ENCODE measurements at places on chromosomes 12 and 14. TPM values are rescaled to one million over a fixed set of nuclear protein-coding genes. Genes with fewer than 3 reads are reported as not detected.

CDH24 gene
- 0.48 TPM for total RNA-seq

KCNH5 gene
- total RNA-seq = not detected

GPR84 gene
- total RNA-seq = 2.2 TPM

MIP gene
- total RNA-seq = not detected

NEMP1 gene
- 117 TPM for total RNA-seq

MYH6 gene
- total RNA-seq = 0.71 TPM

PPP2R3C gene
- 50.4 TPM for total RNA-seq

PDE3A gene
- not detected for total RNA-seq

C12orf54 gene
- not detected for total RNA-seq

RASSF9 gene
- not detected for total RNA-seq

HOXC13 gene
- total RNA-seq = not detected

PLBD1 gene
- not detected for total RNA-seq

SSTR1 gene
- not detected for total RNA-seq

DNA sequence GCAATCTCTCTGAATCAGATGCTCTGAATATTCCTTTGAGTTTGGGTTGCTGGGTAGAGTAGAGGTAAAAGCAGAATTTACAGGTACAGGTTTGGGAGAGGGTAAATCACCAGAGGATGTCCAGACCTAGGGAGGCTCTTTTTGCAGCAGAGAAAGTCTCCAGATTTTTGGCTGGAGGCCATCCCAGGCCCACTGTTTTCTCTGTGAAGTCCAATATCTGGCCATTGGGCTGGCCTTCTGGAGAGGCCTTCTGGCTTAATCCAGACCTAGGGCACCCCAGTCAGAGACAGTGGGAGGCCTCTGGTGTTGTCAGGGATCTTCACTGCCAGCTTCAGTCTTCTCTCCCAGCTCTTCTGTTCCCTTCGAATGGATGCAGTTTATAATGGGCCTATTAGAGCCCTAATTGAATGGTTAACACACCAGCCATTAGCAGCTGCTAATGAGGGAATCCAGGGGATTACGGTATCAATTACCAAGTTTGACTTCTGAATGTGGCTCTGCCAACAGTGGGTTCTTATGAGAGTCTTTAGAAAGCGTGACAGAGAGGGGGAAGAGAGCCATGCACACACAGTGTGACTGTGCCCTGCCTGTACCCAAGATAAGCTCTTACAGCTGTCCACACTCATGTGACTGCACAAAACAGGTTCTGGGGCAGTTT lies 183.1 kb downstream of the EMP1 start:
- no peak for ATAC-seq

GRCh38 chr12:59383079-59383822 lies 212.6 kb upstream of the SLC16A7 start:
- ATAC-seq = no peak

- ATAC-seq = no peak
Measured at GRCh38 chr14:99860219-99860618, 67.0 kb downstream of the EML1 start.

- ATAC-seq = no peak
Measured at GRCh38 chr12:8052679-8053078, 13.5 kb downstream of the C3AR1 start.

GRCh38 chr12:50633955-50634354 lies 129.2 kb downstream of the DIP2B start:
- peak; percentile 18 for ATAC-seq

GRCh38 chr14:33229269-33229929 lies 290.7 kb downstream of the NPAS3 start:
- ATAC-seq = no peak

DNA sequence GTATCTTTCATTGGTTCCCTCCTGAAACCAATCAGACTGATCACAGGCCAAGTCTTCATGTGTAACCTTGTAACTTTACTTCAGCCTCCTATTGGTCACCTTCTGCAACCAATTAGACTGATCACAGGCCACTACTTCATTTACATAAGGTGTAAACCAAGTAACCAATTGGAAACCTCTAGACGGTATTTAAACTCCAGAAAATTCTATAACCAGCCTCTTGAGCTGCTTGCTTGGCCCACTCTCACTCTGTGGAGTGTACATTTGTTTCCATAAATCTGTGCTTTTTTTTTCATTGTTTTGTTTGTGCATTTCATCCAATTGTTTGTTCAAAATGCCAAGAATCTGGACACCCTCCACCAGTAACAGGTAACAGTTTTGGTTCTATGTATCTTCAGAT lies 47.5 kb downstream of the EIF2S3B start:
- peak; percentile 24 for ATAC-seq

- ATAC-seq = no peak
Measured at GRCh38 chr12:6226679-6227051, 26.5 kb downstream of the CD9 start.

- ATAC-seq = no peak
Measured at GRCh38 chr12:120229071-120229486, 28.2 kb upstream of the RPLP0 start.

DNA sequence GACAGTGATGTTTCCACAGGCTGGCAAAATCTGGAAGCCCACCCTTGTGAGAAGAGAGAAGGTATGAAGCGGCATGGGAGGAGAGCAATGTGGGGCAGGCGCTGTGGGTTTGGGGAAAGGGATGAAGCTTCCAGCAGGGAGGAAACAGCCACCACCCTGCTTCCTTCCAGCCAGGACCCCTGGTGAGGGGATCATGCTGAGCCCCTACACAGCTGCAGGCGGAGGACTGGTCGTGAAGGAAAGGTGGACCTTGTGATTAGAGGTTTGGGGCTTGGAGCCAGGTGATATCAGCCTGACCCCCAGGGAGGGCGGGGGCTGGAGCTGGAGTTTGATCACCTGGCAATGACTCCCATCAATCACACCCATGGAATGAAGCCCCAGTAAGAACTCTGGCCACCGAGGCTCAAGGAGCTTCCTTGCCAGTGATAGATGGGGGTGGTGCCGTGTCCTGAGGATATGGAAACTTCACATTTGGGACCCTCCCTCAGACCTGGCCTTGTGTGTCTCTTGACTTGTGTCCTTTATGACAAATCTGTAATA lies 48.6 kb downstream of the RIMBP2 start:
- no peak for ATAC-seq

DNA sequence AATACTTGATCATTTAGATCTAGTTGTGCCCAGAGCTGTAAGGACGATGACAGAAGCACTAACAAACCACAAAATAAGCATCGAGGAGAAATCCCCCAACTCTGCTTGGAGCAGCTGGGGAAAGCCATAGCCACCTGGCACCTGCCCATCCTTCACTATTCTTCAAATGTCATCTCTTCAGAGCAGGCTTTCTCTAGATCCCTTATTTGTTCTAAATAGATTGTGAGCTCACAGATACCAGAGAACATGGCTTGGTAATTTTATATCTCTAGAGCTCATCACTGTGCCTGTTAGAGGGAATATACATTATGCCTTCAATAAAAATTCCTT lies 50.9 kb downstream of the GRIP1 start:
- ATAC-seq = no peak

- no peak for ATAC-seq
Measured at GRCh38 chr14:65334765-65335410, 77.6 kb upstream of the FUT8 start.

- no peak for ATAC-seq
Measured at GRCh38 chr12:89075880-89076540, 276.3 kb downstream of the DUSP6 start.

- peak; percentile 78 for ATAC-seq
Measured at GRCh38 chr12:3988519-3989217, 115.5 kb upstream of the PARP11 start.

DNA sequence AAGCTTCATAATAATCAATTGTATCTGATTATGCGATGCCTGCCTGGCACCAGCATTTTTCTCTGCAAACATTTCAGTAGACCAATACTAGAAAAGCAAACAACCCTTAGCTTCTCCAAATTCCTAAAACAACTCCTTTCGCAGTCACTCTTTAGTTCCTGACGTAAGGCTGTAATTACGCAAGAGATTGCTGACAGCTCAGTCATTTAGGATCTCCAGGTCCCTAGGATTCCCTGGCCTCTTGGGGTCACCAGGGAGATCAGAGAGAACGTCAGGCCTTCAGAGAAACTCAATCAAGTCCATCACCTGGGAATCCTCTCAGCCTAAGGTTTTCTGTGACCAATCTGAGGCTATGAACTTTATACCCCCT lies 390.6 kb downstream of the PAWR start:
- no peak for ATAC-seq

GRCh38 chr14:91857614-91858013 lies 9.7 kb downstream of the TC2N start:
- ATAC-seq = no peak

All from activated T-helper 17 cell treated with anti-CD3 and anti-CD28 coated beads, Interleukin-2, amount 50 U/mL, for 72 hours (primary cell).